ENCODE measurements at places on chromosomes 5 and 9. TPM values are rescaled to one million over a fixed set of nuclear protein-coding genes. Genes with fewer than 3 reads are reported as not detected.

LVRN gene
- 135 TPM for total RNA-seq

TRPM6 gene
- 1.8 TPM for total RNA-seq

CDH9 gene
- not detected for total RNA-seq

LCN15 gene
- not detected for total RNA-seq

EPB41L4B gene
- 69.6 TPM for total RNA-seq

ZBTB43 gene
- total RNA-seq: 13.6 TPM

SHC3 gene
- total RNA-seq: 2.2 TPM

PCDHB7 gene
- total RNA-seq: 1.5 TPM

HCN1 gene
- not detected for total RNA-seq

UGT3A1 gene
- not detected for total RNA-seq

PCDHGB7 gene
- 7.6 TPM for total RNA-seq

GTF2H2C gene
- 17.3 TPM for total RNA-seq

PCDHB8 gene
- 1.1 TPM for total RNA-seq

GFI1B gene
- total RNA-seq: not detected

PCDHGB3 gene
- 1.9 TPM for total RNA-seq
